CD4-positive, alpha-beta T cell treated with Interleukin-4 for 4 hours (primary cell): ENCODE measurements at places on chromosomes 16 and 17.

- DNase-seq, result no peak
Observed at GRCh38 chr17:2940352-2940751, 123.1 kb downstream of the OR1D5 start.

GRCh38 chr16:57616241-57616640, 12.2 kb upstream of the ADGRG1 start:
- no peak for DNase-seq

- DNase-seq, result no peak
Observed at GRCh38 chr16:11835891-11836649, 15.3 kb downstream of the RSL1D1 start.

DNA sequence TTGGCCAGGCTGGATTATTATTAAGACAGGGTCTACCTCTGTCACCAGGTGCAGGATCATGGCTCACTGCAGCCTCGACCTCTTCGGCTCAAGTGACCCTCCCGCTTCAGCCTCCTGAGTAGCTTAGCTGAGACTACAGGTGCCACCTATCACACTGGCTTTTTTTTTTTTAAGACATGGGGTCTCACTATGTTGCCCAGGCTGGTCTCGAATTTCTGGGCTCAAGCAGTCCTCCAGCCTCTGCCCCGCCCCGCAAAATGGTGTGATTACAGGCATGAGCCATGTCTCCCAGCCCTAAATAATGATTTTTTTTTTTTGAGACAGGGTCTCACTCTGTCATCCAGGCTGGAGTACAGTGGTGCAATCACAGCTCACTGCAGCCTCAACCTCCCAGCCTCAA, 5.8 kb downstream of the OVCA2 start:
- DNase-seq, result no peak

DNA sequence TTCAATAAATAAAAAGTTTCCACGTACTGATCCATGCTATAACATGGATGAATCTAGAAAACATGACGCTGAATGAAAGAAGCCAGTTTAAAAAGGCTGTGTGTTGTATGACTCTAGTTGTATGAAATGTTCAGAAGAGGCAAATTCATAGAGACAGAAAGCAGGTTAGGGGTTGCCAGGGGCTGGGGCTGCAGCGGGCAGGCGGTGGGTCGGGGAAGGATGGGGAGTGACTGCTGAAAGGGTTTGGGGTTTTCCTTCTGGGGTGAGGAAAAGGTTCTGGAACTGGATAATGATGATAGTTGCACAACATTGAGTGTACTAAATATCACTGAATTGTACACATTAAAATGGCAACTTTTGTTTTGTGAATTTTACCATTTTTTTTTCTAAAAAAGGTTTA, 36.3 kb downstream of the NOL11 start:
- no peak for DNase-seq

DNA sequence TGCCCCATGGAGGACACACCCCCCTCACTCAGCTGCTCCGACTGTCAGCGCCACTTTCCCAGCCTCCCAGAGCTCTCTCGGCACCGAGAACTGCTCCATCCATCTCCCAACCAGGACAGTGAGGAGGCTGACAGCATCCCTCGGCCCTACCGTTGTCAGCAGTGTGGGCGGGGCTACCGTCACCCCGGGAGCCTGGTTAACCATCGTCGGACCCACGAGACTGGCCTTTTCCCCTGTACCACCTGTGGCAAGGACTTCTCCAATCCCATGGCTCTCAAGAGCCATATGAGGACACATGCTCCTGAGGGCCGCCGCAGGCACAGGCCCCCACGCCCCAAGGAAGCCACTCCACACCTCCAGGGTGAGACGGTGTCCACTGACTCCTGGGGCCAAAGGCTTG, 2.1 kb downstream of the ZNF646 start:
- no peak for DNase-seq

- DNase-seq, result no peak
Observed at GRCh38 chr16:11175106-11175786, 80.8 kb downstream of the SOCS1 start.

DNA sequence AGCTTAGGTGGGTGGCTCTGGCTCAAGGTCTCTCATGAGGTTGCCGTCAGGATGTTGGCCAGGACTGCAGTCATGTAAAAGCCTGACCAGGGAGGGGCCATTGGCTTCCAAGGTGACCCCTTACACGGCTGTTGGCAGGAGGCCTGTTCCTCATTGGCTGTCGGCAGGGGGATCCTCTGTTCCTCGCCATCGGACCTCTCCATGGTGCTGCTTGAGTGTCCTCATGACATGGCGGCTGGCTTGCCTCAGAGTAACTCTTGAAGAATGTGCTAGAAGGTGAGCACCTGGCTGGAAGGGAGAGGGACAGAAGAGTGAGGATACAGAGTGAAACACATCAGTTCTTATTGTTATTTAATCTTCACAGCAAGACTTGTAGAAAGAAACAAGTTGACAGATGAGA, 4.7 kb upstream of the RPRML start:
- DNase-seq, result no peak

- DNase-seq, result no peak
Observed at GRCh38 chr17:72388765-72389473, 268.1 kb downstream of the SOX9 start.

DNA sequence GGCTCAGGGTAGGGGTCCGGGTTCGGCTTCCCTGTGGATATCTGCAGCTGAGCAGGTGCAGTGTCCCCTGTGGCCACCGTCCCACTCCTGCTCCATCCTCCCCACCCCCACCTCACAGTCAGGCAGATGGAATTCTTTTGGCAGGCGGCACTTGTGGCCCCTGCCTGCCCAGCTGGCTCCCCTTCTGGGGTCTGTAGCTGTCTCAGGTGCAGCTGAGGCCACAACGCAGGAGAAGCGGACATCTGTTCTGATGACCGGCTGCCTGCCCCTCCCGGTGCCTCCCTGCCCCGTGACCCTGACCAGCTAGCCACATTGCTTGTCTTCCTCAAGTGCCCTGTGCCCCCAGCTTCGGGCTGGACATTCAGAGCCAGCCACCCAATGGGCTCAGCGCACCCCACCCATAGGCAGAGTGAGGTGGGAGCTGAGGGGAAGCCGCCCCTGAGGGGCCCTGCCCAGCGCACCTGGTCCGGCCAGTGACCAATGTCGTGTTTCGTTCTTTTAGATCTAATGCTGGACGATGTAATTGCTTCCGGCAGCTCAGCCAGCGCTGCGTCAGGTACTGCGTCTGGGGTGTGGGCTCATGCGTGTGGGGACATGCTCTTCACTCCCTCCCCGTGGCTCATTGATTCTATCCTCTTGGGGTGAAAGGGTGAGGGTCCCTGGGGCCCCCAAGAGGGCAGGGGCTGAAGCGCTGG, 25.2 kb upstream of the ABCC3 start:
- no peak for DNase-seq

DNA sequence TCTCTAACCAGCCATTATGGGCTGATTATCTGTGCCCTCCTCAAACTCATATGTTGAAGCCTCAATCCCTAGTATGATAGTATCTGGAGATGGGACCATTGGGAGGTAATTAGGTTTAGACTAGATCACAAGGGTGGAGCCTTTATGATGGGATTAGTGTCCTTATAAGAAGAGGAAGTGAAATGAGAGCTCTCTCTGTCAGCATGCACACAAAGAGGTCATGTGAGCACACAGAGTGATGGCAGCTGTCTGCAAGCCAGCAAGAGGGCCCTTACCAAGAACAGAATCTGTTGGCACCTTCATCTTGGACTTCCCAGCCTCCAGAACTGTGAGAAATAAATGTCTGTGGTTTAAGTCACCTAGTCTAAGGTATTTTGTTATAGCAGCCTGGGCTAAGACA, 101.9 kb downstream of the PCTP start:
- DNase-seq, result no peak

GRCh38 chr16:85969159-85969558, 70.2 kb downstream of the IRF8 start:
- DNase-seq, result no peak

DNA sequence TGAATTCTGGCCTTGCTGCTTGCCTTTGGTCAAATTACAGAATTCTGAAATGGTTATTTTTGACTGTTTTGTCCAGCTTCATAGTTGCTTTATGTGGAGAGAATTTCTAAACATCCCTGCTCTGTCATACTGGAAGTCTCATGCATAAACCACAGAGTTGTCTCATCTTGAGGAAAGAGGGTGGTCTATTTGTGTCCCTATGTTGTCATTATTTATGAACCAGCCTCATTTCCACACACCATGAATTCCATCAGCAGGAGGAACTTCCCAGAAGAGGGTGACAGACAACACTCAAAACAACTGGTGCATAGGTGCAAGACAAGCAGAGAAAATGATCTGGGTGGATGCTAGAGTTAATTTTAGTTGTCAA, 525.8 kb upstream of the GOT2 start:
- no peak for DNase-seq
